Activated CD4-positive, alpha-beta T cell treated with anti-CD3 and anti-CD28 coated beads for 24 hours (primary cell): ENCODE measurements at places on chromosomes 12 and 14.

- no peak for DNase-seq
These were observed 636 bp downstream of the GOLGA3 start for GRCh38 chr12:132827763-132828703.

- no peak for DNase-seq
These were observed 65.4 kb downstream of the ATXN7L3B start for GRCh38 chr12:74602881-74603672.

DNA sequence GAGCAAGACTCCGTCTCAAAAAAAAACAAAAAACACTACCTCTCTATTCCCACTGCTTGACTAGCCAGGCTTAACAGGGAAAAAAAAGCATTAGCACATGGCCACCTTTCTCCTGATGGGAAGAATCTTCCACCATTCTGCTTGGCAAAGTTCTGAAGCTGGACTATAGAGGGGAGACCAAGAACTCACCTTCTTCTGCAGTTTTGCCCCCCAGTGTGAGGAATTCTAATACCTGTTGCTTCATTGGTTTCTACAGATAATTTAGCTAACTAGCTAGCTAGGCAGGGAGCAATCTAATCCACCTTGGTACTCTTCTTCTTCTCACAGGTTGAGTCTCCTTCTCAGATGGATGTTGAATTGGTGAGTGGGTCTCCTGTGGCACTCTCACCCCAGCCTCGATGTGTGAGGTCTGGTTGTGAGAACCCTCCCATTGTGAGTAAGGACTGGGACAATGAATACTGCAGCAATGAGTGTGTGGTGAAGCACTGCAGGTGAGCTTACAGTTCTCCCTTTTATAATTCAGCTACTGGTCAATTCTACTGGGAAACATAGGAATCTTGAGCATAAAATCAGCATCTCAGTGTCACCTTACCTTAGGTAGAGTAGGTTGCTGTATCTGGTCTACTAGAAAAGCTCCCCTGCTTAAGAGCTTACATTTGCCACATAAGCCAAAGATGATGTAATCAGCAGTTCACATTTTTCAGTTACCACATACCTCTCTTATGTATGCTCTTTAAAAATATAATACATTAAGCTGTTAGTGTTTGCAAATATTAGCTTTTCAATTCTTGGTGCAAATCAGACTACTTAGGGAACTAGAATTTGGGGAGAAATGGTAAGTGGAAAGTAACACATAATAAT, 16.0 kb downstream of the METTL3 start:
- no peak for DNase-seq

DNA sequence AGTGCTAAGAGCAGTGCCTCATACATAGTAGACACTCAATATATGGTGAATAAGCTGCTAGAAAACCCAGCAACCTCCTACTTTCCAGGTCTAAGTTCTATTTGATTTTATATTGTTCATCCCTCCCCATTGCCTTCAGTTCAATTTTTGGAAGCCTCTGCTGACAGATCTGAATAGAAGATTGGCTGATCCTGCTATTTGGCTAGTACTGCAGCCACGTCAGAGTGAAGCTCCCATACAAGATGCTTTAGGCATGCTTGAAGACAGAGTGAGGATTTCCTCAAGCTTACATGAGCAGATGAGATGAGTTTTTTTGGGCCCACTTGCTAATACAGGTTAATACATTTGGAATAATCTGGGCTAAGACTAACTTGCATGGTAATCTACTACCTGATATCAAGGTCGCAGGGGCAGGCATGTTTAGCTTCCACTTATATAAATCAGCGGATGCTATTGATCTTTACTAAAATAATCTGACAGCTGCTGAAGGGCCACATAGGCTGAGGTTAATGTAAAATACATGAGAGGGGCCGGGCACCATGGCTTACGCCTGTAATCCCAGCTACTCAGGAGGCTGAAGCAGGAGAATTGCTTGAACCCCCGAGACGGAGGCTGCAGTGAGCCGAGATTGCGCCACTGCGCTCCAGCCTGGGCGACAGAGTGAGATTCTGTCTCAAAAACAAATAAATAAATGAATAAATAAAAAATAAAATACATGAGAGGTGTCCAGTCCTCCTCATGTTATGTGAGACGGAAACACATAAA, 15.9 kb upstream of the AEBP2 start:
- no peak for DNase-seq
